ENCODE measurements at places on chromosomes 11 and 22.

- no peak for DNase-seq
Measured at GRCh38 chr11:114218508-114218907, 77.7 kb upstream of the NNMT start.

DNA sequence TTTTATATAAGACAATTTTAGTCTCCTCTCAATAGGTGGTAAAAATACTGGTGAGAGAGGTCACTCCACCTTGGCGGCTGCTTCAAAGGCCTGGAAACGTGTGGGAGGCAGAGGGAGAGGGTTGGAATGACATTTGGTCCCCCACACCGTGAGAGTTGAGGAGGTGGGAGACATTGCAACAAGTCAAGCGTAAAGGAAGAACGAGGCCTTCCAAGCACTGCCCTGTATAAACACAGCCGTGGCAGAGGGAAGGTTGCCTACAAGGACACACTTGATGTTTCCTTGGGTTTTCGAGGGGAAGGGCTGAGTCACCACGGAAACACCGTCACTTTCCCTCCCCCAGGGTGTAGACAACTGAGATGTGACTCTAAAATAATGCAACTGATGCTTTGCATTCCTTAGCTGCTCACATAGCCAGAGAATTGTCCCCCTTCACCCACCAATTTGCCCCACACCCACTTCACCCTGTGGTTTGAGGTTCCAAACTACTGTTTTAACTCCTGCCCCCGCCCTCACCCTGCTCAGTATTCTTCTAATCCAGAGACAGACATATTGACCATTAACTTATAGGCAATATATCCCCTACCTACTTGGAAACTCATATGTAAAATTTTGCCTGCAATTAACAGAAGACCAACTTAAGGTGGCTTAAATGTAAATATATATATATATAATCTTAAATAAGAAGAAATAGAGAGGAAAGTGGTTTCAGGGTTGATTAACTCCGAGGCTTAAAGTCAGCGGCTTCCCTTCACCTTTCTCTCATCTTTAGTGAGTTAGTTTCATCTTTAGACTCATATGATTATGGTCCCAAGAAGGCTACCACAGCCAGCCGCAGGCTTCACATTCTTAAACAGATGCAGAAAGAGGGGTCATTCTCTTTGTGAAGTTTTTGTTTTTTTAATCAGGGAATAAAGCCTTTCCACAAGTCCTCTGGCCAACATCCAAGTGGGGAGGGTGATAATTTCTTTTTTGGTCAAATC lies 54.1 kb upstream of the BDNF start:
- DNase-seq: no peak

DNA sequence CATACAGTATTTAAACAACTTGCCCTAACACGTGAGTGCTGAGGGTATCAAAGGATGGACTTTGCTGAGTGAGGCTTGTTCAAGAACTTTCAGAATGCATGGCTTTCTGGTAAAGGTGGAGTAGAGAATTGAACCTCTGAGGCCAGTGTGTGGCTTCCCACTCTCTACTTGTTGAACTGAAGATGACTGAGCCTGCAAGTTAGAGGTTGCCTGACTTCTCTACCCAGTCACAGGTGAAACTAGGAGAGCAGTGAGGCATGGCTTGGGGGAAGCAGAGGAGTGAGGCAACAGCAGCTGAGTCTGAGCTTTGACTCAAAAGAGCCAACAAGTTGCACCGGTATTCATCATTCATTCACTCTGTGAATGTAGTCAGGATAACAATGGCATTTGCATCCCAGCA lies 256.4 kb upstream of the SESN3 start:
- no peak for DNase-seq

DNA sequence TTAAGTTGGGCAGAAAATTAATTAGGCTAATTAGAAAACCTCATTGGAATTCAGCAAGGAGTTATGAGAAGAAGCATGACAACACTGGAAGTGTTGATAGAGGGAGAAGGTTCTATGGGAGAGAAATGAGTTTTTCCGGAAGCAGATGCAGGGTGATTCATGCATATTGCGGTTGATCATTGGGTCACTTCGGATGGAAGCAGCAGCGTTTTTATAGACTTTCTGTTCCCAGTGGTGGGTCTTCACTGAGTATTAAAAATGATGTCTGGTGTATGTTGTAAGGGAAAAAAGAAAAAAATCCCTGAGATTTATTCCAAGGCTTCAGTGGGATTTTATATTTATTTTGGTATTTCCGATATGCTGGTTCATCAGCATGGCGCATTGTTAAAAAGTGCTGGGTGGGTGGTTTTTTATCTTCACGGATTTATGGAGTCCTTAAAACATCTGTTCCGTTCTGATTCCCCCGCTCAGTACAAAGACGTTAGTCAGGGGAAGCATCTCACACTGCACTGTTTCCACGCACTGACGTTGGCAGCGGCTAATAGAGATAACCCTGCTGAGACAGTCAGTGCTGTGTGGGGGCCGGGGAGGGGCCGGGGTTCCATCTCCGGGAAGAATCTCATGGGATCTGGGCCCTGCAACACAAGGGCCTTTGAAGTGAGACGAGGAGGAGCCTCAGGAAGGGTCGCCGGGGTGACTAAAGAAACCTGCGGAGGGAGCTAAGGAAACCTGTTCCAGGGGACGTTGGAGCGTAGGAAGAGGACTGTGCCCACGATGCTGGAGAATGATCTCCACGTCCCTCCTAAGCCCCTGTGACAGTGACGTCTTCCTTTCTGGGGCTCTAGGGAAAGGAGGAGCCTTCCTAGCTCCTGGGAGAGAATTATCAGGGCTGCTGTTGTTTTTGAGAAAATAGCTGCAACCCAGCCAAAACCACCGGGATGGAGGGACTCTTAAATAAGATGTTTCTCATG lies 390.0 kb downstream of the NTM start:
- no peak for DNase-seq

- DNase-seq: no peak
Measured at GRCh38 chr11:30815619-30816018, 229.5 kb upstream of the MPPED2 start.

DNA sequence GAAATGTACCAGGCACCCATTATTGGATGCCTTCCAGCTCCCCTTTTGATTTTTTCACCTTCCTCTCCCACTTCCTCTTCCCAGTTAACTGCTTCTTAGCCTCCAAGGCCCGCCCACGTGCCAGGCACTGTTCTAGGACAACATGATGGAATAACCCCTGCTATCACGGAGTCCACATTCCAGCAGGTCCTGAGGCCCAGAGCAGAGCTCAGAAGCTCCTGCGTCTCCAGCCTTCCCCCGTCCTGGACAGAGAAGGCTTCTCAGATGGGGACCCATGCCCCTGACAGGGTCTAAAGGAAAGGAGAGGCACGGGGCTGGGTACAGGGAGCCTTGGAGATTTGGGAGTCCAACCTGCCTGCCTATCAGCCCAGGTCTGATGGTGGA lies 29.1 kb downstream of the TRIM29 start:
- no peak for DNase-seq

DNA sequence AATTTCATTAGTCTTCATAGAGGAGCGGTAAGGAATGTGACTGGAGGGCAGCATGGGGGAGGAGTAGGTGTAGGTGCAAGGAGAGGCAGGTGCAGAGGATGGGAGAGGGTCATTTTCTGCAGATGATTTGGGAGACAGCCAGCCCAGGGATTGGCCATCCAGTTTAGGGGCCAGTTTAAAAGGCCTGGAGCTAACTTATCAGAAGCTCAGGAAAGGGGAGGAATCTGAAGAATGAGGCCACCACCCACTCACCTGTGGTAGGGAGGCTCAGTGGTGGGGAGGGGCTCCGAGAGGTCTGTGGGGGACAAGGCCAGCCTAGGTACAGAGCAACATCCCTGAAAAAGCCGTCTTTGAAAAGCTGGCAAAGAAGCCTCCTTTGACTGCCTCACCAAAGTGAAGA lies 110.8 kb upstream of the TMEM45B start:
- no peak for DNase-seq

DNA sequence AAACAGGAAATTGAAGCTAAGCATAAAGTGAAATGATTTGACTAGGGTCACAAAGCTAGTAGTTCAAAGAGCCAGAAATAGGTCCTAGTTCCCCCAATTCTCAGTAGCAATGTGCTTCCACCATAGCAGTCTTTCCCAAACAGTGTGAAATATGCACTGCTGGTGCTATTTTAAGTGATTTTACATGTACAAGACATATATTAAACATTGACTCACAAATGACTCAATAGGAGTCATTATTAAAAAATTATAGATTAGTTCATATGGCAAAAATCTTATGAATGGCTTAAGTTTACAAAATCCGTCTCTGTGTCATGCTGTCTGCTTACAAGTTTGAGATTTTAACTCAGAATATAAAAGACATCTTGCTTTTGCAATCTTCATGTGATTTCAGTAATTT lies 21.4 kb downstream of the KIF18A start:
- no peak for DNase-seq

DNA sequence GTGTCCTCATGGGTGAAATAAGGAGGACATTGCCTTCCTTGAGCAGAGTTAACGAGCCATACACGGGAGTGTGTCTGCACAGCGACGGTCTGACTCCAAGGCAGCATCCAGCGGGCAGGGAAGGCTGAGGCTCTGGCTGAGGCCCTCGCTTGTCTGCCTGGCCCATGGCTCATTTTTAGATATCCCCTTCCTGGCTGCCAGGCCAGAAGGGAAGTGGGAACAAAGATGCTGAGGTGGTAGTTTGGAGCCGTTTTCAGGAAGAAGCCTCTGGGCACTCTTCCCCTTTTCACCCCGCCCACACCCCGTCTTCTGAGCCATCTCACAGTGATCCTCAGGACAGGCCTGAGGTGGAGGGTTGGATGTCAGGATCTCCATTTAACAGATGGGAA lies 3.0 kb upstream of the SLCO2B1 start:
- peak; percentile 5 for DNase-seq

- DNase-seq: no peak
Measured at GRCh38 chr11:117949062-117949461, 19.9 kb upstream of the TMPRSS13 start.

DNA sequence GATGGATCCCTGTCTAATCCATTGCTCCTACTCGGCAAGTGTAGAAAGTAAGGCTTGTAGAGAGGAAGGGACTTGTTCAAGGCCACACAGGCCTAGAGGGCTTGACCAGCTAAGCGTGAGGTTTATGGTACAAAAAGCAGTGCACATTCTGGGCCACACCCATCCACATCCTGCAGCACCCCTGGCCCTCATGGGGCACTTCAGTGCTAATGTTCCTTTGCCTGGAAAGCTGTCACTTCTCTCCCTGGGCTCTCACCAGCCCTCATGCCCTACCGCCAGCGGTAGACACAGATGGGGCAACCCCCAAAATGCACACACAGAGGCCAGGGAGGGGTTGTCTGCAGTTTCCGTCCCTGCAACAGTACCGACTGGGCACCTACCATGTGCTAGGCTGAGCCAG lies 7.1 kb upstream of the MGAT3 start:
- DNase-seq: no peak

DNA sequence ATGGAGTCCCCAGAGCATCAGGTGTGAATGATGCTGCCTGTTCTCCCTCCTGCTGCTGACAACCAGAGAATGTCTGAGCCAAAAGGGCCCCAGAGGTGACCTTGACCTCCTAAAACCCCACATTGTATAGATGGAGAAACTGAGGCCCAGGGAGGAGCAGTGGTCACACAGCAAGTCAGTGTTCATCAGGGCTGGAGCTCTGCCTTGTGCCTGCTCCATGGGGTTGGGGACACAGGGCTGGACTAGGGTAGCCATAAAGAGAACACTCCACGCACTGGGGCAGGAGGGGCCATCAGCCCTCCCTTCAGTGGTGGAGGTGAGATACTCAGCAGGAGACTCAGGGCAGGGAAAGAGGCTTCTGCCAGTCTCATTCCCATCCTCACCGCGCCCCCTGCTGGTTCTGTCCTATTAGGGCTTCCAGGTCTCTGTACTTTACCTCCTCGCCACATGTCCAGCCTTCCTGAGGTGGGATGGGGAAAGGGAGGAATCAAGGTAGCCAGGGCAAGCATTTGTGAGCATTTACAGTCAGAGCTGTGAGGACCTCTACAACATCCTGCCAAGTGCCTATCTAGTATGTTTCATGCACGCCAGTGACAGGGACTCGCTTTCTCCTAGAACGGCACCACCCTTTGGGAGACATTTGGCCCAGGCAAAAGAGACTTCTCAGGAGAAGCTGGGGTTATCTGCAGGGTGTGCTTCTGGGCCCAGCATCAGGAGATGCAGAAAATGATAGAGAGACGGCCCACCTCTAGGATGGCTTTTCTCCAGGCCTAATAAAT lies 43.2 kb downstream of the NEU3 start:
- peak; percentile 38 for DNase-seq

DNA sequence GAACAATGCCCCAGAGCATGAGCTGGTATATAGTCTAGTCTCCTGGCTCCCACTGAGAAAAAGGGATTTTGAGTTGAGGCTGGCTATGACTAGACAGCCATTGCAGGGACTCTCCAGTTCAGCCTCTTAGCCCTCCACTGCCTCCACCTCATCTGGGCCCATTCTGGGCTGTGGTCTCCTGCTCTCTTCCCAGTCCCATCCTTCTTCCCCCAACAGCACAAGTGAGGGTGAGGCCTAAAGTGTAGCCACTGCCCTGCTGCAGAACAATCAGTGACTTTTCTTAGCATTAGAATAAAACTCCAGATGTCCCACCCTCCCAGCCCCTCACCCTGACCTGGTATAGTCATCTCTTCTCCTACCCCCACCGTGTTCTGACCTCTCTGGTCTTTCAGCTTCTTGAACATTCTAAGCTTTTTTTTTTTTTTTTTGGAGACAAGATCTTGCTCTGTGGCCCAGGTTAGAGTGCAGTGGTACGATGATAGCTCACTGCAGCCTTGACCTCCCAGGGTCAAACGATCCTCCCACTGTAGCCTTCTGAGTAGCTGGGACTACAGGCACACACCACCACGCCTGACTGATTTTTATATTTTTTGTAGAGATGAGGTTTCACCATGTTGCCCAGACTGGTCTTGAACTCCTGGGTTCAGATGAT lies 4.3 kb downstream of the MED15 start:
- no peak for DNase-seq
